ENCODE measurements at places on chromosomes 1 and 21. TPM values are rescaled to one million over a fixed set of nuclear protein-coding genes. Genes with fewer than 3 reads are reported as not detected.

Gene VASH2
- 3.1 TPM for total RNA-seq

Gene RABIF
- total RNA-seq, result 4.0 TPM

Gene AGBL4
- total RNA-seq, result 0.15 TPM

Gene LCE3D
- total RNA-seq, result not detected

Gene TEDDM1
- total RNA-seq, result not detected

Gene GBP6
- total RNA-seq, result not detected

Gene SRSF11
- total RNA-seq, result 41.6 TPM

Gene SLAMF8
- not detected for total RNA-seq

Gene KCNJ15
- not detected for total RNA-seq

Gene SLFNL1
- under 0.01 TPM for total RNA-seq

Gene KCNJ10
- total RNA-seq, result not detected

Gene FAM72C
- total RNA-seq, result 3.4 TPM

Gene GDAP2
- 6.1 TPM for total RNA-seq

Gene GPR157
- 2.0 TPM for total RNA-seq

Gene IFI6
- 23.5 TPM for total RNA-seq

Gene KRTAP10-1
- total RNA-seq, result not detected

Gene MFAP2
- total RNA-seq, result 26.4 TPM

Gene FMO2
- total RNA-seq, result 3.9 TPM

Gene FCGR3A
- total RNA-seq, result not detected

Gene EFNA3
- 1.2 TPM for total RNA-seq

Gene ADAMTS5
- 0.45 TPM for total RNA-seq

Gene DAP3
- total RNA-seq, result 80.0 TPM

Gene HES4
- 5.5 TPM for total RNA-seq

Gene CDK18
- total RNA-seq, result 0.15 TPM

Gene EXTL1
- total RNA-seq, result 0.30 TPM

Gene CD1B
- total RNA-seq, result not detected

Gene LIPI
- not detected for total RNA-seq

Gene RHBG
- not detected for total RNA-seq

Gene TRIM17
- 0.45 TPM for total RNA-seq

Measured in bronchus fibroblast of lung (primary cell).